ENCODE measurements at places on chromosomes 5 and 9.

- no peak for DNase-seq
Observed at GRCh38 chr9:8822667-8823025, 1023.1 kb upstream of the DMAC1 start.

DNA sequence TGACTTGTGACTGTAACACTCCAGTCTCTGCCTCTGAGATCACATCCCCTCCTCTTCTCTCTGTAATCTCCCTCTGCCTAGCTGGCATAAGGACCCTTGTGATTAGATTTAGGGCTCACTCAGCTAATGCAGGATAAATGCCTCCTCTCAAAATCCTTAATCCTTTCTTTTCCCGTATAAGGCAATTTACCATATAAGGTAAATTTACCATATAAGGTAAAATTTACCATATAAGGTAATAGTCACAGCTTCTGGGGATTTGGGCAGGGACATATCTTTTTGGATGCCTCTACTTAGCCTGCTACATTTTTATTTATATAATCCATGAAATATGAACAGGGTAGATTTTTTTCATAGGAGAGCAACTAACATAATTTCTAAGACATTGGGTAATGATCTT, 318.0 kb upstream of the PUM3 start:
- DNase-seq: no peak

DNA sequence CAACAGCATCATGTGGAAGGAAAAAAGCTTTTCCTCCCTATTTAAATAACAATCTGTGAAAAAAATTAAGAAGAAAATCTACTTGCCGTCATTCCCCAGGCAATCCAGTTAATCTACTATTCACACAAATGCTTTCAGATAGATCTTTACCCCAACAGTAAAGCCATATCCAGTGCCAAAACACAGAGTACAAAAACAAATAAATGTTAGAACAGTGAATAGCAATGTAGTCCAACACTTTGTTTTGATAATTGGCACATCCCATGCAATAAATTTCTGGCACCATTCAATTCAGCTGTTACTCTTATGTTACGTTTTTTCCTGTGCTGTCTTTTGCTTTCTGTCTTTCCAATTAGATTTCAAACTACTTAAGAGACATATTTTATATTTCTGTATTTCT, 2245.5 kb upstream of the WWC1 start:
- DNase-seq: no peak

- DNase-seq: no peak
Observed at GRCh38 chr9:128051932-128052709, 15.0 kb downstream of the NAIF1 start.

GRCh38 chr5:82074950-82075349, 103.1 kb downstream of the ATG10 start:
- no peak for DNase-seq

- no peak for DNase-seq
Observed at GRCh38 chr5:61995486-61995885, 310.5 kb upstream of the KIF2A start.

DNA sequence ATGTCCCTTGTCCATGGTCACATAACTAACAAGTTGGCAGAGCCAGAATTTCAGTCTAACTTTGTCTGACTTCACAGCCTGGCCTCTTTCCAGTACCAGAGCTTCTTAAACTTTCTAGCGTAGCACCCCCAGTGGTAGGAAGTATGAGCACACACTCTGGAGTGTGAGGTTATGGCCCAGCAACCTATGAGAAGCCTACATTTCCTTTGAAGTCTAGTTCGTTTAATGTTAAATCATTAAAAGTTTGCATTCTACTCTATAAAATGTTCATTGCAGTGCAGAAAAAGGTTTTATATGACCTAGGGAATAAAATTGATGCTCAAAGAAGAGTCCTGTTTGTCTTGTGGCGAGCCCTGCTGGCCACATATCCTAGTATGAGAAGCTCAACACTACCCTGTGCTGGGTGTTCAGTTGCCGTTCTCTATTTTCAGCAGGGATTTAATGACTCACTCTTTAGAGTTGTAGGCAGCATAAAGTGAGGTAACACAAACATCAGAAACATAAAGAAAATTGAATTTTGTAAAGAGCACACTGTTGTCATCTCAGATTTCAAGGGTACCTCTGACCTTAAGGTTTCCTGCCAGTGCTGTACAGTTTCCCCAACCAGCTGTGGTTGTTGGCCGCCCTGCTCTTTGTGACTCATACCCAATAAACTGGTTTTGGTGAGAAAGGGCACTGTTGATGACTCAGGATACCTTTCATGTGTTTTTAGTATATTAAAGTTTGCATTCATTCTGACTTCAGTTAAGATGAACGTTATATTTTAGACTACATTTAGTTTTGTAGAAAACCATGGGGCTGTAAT, 14.3 kb downstream of the MCCC2 start:
- DNase-seq: peak; percentile 43

GRCh38 chr5:90680921-90681563, 122.4 kb downstream of the ADGRV1 start:
- DNase-seq: no peak

- DNase-seq: peak; percentile 77
Observed at GRCh38 chr9:128339761-128340690, at the start of gene SLC27A4. Gene SLC27A4 (plus strand): TSS chr9:128340527. CDS start chr9:128343133, 2,606 bp downstream.

DNA sequence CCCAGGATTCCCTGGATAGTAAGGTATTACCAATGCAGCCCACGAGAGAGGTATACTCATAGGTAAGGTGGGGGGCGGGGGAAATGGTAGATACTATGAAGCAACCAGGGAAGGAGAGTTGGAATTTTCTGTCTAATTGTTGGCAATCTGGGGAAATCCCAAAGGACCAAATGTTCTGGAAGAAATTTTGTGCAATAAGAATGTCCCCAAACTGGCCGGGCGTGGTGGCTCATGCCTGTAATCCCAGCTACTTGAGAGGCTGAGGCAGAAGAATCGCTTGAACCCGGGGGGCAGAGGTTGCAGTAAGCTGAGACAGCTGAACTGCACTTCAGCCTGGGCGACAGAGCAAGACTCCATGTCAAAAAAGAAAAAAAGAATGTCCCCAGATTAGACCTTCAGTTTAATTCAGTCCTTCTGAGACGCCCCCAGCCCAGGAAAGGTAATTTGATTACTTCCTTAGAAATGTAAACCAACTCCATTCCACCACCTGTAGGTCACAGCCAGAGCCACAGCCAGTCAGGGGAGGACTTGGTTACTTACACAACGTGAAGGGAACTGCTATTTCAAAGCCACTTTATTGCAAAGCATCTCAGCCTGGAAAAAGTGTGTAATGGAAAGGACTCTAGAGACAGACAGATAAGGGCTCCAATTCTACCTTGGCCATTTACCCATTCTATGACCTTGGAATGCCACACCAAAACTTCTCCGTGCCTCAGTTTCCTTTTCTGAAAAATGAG, 50.0 kb upstream of the KLF4 start:
- DNase-seq: no peak
